ENCODE measurements at places on chromosomes 6 and 20.

DNA sequence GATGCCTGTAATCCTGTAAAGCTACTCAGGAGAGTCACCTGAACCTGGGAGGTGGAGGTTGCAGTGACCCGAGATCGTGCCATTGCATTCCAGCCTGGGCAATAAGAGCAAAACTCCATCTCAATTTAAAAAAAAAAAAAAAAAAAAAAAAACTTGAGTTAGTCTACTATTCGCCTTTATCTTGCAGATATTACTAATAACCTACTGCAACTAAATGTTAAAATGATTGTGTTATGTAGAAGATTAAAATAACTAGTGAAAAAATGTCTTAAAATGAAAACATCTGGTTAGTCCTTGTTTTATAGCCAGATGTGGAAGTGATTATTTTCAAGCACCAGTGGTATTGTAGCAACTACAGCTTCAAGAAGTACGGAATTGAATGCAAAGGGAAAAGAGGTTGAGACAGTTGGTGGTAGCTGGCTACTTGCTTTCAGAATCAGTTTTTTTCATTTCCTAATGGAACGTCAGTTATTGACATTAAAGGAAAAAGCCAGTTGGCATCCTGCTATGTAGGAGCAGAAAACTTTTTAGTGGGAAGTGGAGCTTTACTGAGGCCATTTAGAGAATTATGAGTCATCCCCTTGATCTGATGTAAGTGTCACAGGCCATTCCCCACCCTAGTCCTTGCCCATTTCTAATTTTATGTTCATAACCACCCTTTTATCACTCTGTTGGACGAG, 43.8 kb upstream of the DYNLRB1 start:
- no peak for DNase-seq

GRCh38 chr6:164579035-164579434, 730.4 kb downstream of the C6orf118 start:
- DNase-seq, result no peak

- DNase-seq, result no peak
Measured at GRCh38 chr20:53926428-53927028, 143.9 kb downstream of the BCAS1 start.

DNA sequence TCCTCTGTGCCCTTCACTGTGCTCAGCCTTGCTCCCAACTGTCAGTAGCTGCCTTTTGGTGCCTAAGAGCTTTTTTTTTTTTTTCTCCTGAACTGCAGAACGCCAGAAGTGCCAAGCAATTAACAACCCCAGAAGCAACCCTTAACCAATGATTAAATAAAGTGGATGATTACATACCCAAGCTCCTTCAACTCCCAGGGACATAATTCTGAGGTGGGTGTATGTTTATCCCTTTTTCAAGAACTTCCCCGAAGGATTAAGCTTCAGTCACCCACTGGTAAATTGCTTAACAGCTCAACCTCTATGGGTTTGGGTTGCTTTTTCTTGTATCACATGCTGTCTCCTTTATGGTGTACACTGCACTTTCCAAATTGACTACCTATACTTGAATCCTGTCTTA, 41.1 kb downstream of the KLHL31 start:
- no peak for DNase-seq

- no peak for DNase-seq
Measured at GRCh38 chr6:136654086-136654485, 103.9 kb upstream of the MAP7 start.

DNA sequence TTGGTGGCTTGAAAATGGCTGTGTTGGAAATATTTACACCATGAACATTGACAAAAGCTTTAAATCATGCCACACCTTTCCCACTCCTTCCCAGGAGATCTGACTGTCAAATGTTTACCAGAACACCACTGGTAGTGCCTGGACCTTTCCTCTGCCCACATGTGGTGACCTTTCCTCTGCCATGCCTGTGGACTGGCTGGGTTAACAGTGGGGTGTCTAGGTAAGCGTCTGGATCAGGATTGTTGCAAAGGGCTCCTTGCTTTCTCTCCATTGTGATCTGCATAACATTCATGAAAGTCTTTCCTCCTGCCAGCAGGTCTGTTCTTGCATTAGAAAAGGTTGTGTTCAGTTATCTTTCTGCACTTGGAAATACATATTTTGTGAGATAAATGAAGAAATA, 572.7 kb downstream of the DHX35 start:
- no peak for DNase-seq

DNA sequence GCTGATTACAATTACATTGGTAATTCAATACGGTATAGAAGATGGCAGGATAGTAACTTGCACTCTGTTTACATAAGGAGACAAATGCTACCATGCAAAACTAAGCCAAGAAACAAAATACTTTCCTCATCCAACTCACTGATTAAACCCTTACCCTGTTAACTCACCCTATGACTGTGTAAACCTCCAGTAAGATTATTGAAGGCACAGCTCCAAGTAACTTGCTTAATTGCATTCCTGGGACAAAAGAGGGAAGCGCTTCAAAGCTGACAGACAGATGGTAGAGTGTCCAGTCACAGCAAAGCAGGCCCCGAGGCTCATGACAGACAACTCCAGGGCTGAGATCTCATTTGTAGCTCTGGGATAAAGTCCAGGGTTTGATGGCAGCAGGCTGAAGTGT, 6.9 kb upstream of the KIF16B start:
- DNase-seq, result no peak

DNA sequence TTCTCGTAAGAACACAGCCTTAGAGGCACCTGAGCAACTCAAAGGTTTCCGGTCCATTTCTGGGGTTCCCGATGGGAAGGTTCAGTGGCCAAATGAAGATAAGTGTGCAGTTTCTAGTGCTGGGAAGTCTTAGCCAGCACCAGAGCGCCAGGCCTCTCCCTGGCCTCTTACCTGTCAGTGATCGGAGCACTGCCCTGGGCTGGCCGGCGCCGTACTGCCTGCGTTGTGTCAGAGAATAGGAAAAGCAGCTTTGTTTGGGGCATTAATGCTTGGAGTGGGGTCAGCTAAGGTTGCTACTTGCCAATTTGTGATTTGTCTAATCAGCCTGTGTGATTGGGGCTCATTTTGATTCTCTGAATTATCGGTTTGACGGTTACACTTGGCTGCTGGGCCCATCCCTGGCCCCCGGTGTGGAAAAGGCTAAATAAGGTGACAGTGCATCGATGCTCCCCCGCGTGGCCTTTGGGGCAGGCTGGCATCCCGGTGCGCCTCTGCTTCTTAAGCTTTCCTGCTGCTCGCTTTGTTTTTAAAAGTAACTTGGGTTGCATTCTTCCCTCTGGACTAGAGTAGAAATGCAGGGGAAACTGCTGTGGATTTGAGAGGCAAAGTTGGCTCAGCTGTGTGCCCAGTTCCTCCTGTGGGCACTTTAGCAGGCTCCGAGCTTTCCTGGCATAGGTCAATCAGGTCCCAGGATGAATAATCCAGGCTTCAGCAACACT, 51.8 kb downstream of the TCP11 start:
- no peak for DNase-seq

- DNase-seq, result no peak
Measured at GRCh38 chr6:20056350-20056992, 155.8 kb downstream of the MBOAT1 start.
